ENCODE measurements at places on chromosomes 1 and 21.

GRCh38 chr1:12661606-12662219 is 17.8 kb downstream of the AADACL4 start:
- DNase-seq: no peak

DNA sequence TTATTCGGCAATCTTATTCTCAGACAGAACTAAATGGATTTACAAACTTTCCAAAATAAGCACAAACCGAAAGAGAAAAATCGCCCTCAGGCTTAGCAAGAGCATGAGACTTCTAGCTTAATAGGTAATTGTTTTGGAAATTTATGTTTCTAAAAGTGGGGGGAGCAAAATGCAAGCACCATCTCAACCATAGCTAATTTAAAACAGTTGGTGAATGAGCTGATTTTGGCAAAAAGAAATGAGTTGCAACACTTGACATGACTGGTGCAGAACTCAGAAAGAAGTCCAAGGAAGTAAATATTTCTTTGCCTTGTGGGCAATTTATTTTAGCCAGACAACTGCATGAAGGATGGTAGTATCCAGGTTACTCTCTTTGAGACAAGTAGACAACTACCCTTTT is 71.5 kb upstream of the PTGFR start:
- DNase-seq: no peak

DNA sequence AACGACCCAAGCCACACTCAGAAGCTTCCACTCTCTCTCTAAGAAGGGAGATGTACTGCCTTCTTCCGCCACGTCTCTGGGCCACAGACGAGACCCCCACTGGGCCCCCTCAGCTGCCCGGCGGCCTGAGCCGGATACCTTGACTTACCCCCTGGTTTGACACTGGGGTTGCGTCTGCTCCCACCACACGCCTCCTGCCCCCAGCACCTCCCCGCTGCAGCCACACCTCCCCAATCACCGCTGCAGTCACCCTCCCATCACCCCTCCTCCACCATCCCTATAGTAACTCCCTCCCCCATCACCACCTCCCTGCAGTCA is 10.7 kb downstream of the PANK4 start:
- no peak for DNase-seq

DNA sequence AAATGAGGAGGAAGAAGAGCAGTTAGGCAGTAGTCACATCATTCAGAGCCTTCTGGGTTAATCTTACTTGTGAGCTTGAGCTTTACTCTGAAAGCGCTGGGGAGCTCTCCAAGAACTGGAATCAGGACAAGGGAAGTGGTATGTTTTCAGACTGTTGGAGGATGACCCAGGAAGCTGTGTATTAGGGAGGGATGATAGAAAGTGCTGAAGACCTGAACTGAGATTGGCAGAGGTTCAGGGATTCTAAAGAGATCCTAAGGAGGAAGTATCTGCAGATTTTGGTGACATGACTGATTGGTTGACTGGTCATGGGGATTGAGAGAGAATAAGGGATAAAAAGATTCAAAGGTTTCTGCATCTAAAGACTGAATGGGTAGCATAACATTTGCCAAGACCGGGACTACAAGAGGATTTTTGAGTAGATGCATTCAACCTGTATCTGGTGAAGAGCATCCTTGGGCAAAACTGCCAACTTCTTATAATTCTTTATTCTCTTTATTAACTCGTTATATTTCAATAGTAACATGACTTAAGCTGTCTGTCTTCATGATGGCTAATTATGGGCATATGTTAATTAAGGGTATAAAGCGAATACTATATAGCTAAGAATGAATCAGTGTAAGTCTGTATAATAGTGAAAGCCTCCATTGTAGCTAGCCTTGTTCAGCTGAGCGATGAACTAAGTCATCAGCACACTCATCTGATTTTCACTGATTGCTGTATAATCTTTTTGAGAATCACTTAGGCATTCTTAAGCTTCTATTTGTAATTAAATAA is 41.8 kb downstream of the XCL1 start:
- no peak for DNase-seq

DNA sequence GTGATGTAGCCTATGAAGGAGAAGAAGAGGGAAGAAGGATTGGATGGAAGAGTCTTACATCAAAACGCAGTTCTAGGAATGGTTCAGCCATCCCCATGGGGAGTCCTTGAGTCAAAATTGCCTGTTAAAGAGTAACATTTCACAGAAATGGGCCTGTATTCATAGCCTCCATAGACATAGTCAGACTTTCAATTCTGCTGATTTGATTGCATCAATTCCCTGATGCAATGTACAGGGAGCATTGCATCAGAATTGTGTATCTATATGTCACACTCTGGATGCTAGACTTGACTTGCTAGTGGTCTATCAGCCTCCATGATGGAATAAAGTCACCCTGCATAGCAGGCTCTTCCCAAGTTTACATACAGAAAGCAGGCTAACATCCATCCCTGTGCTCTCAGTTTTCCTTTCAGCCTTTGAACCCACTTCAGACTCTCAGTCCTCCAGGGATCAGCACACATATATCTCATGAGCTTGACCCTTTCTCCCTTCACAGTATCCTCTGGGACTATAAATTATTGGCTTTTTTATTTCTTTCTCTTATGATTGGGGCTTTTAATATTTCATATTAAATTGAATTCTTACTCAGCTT is 1111.7 kb upstream of the B3GALT2 start:
- DNase-seq: no peak

DNA sequence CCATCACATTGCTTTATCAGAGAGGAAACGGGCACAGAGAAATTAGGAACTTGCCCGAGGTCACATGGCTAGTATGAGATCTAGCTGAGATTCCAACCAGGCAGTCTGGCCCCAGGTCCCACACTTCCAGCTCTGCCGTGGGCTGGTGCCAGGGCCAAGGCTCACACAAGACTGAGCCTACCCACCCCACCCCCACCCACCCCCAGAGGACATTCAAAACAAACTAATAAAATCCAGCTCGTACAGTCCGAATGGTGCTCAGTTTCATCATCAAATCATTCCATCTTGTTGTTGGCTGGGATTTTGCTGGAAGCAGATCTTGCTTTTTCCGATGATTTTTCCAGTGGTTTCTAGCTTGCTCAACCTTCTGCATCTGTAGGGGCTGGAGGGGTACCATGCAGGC is 27.9 kb downstream of the MATN1 start:
- DNase-seq: no peak

- no peak for DNase-seq
These were observed 242.0 kb downstream of the FOXD2 start for GRCh38 chr1:47679826-47680225.

DNA sequence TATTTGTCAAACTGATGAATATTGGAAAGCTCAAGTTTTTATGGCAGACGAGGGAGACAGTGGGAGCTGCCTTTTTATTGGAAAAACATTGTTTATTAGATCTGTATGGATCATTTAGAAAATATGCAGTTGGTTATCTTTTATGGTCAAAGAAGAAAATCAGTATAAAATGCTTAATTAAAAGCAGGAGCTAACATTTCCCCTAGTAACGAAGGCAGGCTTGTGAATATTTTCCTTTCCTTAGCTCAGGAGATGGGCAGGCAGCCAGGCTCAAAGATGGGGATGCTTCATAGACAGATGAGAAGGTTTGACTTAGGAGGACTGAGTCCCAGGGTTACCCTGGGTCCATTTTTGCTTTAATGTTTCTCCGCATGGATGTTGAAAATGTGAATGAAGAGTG is 26.0 kb downstream of the ROR1 start:
- no peak for DNase-seq

DNA sequence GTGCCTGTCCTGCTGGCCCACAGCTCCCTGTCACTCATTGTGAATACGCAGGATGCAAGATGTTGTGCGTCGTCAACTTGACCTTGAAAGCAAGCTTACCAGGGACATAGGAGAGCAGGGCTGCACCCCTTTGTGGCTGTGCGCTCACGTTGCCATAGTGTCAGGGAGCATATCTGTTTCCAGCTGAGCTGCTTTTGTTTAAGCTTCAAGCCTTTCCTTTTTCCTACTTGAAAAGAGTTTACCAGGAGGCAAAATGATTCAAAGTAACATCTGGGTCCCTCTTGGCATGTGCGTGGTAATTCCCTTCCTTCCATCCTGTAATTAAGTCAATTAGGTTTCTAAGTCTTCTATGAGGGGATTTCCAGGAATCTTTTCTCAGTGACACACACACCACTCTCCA is 537.1 kb downstream of the AJAP1 start:
- no peak for DNase-seq

DNA sequence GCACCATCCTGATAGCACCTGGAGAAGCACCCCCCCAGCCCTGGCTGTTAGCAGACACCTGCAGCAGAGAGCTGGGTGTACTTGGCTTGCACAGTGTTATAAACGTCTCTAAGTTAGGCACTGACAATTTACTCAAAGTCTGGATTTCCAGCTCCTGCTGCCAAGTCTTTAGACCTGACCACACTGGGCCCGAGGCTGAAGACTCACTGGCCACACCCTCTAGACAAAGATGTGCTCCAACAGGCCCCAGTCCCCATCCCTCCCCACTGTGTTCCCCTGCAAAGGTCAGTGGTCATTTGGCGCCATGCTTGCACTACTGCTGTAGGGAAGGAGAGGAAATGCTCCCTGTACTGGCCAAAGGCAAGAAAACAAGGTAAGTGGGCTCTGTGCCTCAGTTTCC is 31.1 kb downstream of the PADI6 start:
- DNase-seq: no peak

- DNase-seq: no peak
These were observed 28.0 kb downstream of the DENND2D start for GRCh38 chr1:111172463-111172862.

DNA sequence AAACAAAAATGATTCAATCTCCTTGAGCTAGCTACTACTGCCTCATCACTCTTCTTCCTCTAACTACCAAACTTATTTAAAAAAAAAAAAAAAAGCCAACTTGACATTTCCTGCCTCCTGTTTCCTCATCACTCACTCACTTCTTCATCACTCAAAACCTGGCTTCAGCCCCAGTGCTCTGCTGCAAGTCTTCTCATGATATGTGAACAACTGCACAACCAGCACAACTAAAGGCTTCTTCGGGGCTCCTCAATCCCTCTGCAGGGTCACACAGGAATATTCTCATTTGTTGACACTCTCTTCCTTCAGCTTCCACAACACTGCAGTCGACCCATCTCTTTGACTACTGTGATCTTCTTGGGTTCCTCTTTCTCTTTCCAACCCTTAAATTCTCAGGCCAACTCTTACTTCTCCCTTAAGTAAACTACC is 7.6 kb downstream of the MTF1 start:
- no peak for DNase-seq

DNA sequence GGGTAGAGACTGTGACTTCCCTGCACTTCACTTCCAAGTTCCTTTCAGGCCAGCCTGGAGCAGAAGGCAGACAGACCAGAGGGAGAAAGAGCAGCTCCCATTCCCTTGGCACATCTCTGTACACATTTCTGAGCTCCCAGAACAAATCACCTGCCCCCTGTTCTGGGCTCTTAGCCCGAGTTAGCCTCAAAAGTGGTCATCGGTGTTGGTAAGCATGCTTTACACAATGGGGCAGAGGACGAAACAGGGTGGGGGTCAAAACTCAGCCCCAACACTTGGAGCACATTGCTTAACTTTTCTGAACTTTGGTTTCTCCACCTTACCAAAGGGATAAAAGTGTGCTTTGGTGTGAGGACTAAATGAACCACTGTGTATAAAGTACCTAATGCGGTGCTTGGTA is 98.7 kb downstream of the DAB1 start:
- no peak for DNase-seq

DNA sequence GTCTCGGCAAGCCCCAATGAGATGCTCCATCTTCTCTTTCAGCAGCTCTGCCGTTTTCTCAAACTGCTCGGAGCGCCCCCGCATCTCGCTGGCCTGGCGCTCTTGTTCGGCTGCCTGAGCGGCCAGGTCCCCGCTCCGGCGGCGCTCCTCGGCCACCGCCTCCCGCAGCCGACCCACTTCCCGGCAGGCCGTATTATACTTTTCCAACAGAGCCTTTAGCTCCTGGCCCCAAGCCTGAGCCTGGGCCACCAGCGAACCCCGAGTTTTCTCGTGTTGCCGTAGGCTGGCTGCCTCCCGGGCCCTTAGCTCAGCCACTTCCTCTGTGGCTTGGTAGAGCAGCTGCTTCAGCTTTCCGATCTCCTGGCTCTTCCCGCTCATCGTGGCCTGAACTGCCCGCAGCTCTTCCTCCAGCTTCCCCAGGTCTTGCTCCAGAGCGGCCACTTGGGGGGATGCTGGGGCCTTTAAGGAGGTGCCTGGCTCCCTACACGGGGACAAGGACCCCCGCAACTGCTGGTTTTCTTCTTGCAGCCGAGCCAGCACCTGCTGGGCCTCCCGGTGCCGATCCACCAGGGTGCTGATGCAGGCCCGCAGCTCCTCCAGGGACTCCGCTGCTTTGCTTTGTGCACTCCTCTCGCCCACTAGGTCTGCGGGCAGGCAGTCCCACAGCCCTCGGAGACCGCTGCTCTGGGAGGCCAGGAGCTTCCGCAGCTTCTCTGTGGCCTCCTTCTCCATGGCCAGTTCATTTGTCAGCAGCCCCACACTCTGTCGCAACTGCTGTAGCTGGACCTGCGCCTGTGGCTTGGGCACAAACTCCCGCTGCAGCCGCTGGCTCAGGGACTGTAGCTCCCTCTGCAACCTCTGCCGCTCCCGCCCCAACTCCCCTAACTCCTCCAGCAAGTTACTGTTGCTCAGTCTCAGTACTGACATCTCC is 13.4 kb upstream of the PIAS3 start:
- DNase-seq: peak; percentile 16

DNA sequence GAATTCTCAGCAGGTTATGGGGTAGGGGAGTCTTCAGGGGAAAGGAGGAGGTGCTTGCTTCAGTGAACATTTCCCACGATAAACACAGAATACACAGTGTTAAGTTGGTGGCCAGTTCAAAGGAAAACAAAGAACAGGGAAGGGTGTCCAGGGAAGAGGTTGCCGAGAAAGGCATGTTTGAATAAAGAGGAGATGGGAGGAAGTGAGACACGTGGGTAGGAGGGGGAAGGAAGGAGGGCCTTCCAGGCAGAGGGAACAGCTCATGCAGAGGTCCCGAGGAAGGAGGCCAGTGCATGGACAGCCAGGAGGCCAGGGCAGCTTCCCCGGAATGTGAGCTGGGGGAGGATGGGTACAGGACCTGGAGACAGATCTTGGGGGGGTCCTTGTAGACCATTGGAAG is 130.3 kb upstream of the TMEM51 start:
- DNase-seq: no peak

- DNase-seq: no peak
These were observed 12.1 kb upstream of the SGIP1 start for GRCh38 chr1:66521721-66522365.

GRCh38 chr21:41712730-41713129 is 54.1 kb downstream of the RIPK4 start:
- no peak for DNase-seq

GRCh38 chr1:1239614-1240347 is 6.7 kb downstream of the C1QTNF12 start:
- DNase-seq: no peak

DNA sequence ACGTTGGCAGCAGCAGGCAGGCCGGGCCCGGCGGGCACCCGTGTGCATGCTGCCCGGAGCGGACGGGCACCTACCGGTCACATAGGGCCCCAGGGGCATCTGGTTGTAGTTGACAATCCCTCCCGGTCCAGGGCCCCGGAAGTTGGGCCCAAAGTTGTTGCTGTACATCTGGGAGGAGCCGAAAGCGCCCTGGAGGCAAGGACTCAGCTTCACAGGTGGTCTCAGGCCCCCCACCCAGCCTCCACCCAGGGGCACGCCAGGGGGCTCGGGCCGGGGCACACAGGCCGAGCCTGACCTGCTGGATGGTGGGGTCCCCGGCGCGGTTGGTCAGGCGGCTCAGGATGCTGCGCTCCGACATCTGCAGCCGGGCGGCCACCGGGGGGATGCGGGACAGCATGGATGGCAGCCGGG is 60.6 kb downstream of the KCNAB2 start:
- no peak for DNase-seq
